Foreskin keratinocyte (primary cell): ENCODE measurements at places on chromosomes 6 and 20. TPM values are rescaled to one million over a fixed set of nuclear protein-coding genes. Genes with fewer than 3 reads are reported as not detected.

- no peak for DNase-seq
Measured at GRCh38 chr6:6713657-6714056, 125.1 kb downstream of the LY86 start.

CFB gene
- polyA plus RNA-seq: 0.49 and 1.0 TPM in 2 replicates

- peak; percentile 37 for DNase-seq
Measured at GRCh38 chr20:44785768-44786167, 24.6 kb downstream of the RIMS4 start.

C6orf52 gene
- polyA plus RNA-seq: 1.4 and 2.7 TPM in 2 replicates

UBD gene
- not detected in 2 replicates for polyA plus RNA-seq

APCDD1L gene
- polyA plus RNA-seq: 2.2 and 3.5 TPM in 2 replicates

- DNase-seq: no peak
Measured at GRCh38 chr6:21907291-21907690, 313.7 kb downstream of the SOX4 start.

GRCh38 chr6:5401845-5402738 lies 140.8 kb downstream of the FARS2 start:
- no peak for DNase-seq

STX7 gene
- 12.8 and 12.9 TPM in 2 replicates for polyA plus RNA-seq

DNA sequence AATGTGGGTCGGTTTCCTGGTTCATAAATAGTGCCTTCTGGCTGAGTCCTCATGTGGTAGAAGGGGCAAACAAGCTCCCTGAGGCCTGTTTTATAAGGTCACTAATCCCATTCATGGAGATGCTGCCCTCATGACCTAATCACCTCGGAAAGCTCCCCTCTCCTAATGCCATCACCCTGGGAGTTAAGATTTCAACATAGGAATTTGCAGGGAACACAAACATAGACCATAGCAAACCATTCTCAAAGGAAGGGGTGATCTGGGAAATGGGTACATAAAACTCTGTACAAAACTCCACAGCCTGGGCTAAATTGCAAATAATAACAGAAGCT lies 1.5 kb upstream of the ADTRP start:
- DNase-seq: no peak

HLA-DQA1 gene
- not detected in 2 replicates for polyA plus RNA-seq

GRCh38 chr20:50546729-50547314 lies 36.6 kb downstream of the PTPN1 start:
- DNase-seq: no peak

PRR18 gene
- not detected in 2 replicates for polyA plus RNA-seq

DNA sequence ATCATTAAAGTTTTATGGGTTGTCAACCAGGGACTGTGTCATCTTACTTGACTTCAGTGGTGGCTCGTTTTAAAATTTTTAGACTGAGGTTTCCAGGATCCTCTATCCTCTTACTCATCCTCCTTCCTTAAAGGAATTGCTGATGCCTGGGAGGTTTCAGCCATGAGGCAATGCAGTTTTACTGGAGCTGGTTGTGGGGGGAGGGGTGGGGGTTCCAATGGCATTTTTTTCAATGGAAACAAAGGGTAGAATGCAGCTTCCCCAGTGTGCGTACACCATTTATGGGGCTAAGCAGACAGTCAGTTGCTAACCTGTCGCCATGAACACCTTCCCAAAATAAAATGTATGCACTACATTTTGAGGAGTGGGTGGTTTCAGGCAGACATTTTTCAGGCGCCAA lies 88.0 kb downstream of the METTL24 start:
- peak; percentile 6 for DNase-seq

DNA sequence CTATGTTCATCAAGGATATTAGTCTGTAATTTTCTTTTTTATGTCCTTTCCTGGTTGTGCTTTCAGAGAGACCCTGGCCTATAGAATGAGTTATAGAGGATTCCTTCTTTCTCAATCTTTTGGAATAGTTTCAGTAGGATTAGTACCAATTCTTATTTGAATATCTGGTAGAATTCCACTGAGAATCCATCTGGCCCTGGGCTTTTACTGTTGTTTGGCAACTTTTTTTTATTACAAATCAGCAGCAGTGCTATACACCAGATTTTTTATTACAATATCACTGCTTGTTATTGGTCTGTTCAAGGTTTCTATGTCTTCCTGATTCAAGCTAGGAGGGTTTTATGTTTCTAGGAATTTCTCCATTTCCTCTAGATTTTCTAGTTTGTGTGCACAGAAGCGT lies 50.0 kb upstream of the NRSN1 start:
- DNase-seq: no peak

MYT1 gene
- 0.01 TPM in 1 of 2 replicates, not detected in the other for polyA plus RNA-seq

GRCh38 chr6:74631564-74631963 lies 574.3 kb downstream of the COL12A1 start:
- DNase-seq: no peak

GRCh38 chr6:21628160-21628559 lies 34.6 kb downstream of the SOX4 start:
- no peak for DNase-seq

- peak; percentile 43 for DNase-seq
Measured at GRCh38 chr6:106975738-106976064, 1.2 kb upstream of the CD24 start.

GRCh38 chr20:8986631-8987030 lies 82.3 kb upstream of the PLCB4 start:
- no peak for DNase-seq

ESR1 gene
- polyA plus RNA-seq: 0.35 and 0.56 TPM in 2 replicates

GRCh38 chr20:41191562-41192500 lies 54.5 kb downstream of the PLCG1 start:
- no peak for DNase-seq

GRCh38 chr6:51459958-51460357 lies 627.5 kb downstream of the PKHD1 start:
- DNase-seq: no peak

- DNase-seq: no peak
Measured at GRCh38 chr20:58985656-58986055, 4.6 kb downstream of the NELFCD start.

DNA sequence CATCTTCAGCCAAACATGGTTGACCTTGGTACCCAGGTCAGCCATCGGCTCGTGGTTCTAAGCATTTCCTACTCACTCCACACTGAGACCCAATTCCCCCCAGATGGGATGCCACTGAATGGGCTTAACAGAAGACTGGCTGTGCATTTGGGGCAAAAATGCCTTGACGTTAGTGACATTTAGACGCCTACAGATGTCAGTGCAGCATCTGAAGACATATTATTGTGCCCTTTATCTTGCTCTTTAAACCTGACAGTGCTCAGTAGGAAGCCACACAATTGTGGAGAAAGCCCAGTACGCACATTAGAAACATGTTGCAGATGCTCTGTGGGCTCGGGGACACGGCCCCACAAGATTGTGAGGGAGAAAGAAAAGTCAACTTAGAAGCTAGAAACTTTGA lies 414.7 kb downstream of the PTPRT start:
- DNase-seq: no peak

NOTCH4 gene
- 0.18 and 0.21 TPM in 2 replicates for polyA plus RNA-seq

ZNF512B gene
- polyA plus RNA-seq: 6.5 and 6.8 TPM in 2 replicates

DNA sequence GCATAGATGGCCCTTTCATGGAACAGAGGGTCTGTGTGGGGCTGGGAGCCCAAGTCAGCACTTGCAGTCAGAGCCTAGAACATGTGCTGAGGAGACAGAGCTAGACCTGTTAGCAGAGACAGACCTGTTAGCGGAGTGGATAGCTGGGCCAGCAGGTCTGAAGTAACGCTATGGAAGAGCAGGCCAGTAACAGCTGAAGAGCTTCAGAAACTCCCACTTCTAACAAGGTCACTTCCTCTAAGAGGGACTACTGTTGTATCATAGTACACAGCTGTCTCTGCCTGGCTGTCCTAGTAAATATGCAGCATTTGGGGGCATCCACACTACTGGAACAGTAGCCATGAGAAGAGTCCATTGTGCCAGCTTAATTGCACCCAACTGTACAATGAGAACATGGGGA lies 41.2 kb upstream of the POLR1H start:
- DNase-seq: no peak

DNA sequence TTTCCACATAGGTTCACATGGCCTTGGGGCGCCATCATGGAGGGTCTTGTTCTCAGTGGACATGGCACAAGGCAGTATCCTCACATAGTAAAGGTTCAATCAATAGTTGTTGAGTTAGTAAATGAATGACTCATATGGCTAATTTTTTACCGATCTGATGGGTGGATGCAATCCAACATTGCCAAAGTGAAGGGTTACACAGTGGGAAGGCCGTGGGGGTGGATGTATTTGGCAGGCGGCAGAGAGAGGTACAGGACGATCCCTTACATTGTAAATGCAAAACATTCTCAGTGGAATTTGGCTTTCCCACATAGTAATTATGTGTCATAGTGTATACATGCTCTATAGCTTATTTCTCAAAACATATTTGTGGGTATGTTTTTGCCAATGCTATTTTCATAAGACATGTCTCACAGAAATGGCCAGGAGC lies 21.0 kb upstream of the PDE7B start:
- DNase-seq: no peak

DNA sequence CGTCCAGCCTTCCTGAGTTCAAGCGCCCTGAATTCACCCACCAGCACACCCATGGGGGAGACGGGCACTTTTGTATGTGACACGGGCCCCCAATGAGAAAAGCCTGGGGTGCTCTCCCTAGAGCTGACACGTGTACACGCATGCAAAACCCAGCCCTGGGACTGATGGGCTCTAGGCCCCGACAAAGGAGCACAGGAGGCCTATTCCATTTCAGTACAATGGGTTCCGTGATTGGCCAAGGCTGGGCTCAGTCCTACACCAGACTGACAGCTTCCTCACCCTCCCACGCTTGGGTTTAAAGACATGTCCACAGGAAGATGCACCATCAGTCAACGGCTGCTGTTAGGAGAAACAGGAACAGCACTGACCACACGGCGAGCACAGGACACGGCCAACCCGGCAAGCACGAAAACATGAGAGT lies 8.8 kb downstream of the ZBTB46 start:
- DNase-seq: no peak

REM1 gene
- not detected in 2 replicates for polyA plus RNA-seq

SMLR1 gene
- polyA plus RNA-seq: not detected in 2 replicates

DNA sequence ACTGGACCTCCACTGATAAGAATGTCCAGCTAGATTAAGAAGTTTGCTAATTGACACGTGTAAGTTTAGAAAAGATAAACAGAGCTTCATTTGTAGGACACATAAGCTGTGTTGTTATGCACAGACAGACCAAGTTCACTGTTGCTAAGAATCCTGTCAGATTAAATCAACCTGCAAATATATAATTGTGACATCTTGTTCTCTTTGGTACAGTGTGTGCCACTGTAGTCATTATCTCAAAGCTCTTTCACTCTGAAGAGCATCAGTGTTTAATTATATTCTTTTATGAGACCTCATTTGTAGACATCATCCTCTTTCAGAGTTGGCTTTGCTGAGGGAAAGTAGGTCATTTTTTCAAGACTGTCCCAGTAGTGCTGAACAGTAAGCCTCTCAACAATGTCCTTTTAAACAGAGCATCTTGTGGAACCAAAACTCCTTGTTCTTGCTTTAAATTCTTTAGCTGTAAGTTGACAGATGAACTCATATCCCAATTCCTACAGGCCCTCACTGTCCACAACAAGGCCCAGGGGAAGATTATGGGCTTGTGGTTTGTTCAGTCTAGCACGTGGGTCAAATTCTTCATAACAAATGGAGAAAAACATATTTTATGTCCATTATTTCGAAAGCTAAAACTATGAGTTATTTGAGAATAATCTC lies 252.4 kb downstream of the HDGFL1 start:
- DNase-seq: no peak
